ENCODE measurements at places on chromosomes 3 and 15.

DNA sequence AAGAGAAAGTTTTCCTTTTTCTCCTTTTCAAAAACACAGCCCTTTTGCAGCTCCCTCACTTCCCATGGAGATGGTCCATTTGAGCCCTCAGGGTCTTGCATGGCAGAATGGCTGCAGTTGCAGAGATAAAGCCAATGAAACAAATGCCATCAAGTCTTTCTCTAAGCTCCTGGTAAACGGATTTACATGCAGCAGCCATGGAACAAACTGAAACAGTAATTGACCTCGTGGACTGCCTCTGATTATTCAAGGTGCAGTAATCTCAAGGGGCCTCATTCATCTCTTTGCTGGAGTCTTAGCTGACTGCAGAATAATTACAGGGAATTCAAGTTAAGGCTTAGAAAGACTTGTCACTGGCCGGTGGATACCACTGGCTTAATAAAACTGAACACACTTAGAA, 125.1 kb downstream of the SQOR start:
- no peak for DNase-seq

DNA sequence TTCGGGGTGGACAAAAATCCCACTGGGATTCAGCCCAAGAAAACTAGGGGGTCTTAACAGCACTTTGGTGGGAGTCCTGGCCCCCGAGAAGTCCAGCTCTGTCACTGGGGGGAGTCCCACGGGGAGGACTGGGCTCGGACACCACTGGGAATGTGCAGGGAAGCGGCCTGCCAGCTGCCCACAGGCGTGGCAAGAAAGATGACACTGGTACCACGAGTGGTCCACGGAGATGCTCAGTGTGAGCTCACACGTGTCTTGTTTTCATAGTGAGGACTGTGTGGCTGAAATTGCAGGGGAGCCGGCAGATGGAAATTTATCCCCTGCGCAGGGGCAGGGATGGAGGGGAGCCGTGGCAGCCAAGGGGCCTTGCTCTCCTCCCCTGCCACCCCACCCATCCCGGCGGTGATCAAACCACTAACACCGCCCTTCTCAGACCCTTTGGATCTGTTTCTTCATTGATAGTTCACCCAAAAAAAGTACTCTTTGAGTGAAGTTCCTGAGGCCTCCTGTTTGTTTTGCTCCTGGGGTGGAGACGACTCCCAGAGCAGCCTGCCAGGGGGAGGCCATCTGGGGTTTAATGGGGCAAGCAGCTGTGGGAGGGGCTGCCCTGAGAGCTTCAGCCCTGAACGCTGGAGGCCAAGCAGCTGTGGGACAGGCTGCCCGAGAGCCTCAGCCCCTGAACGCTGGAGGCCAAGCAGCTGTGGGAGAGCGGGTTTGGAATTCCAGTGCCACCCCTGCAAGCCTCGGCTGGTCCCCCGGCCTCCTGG, 130.9 kb downstream of the LRRK1 start:
- no peak for DNase-seq

DNA sequence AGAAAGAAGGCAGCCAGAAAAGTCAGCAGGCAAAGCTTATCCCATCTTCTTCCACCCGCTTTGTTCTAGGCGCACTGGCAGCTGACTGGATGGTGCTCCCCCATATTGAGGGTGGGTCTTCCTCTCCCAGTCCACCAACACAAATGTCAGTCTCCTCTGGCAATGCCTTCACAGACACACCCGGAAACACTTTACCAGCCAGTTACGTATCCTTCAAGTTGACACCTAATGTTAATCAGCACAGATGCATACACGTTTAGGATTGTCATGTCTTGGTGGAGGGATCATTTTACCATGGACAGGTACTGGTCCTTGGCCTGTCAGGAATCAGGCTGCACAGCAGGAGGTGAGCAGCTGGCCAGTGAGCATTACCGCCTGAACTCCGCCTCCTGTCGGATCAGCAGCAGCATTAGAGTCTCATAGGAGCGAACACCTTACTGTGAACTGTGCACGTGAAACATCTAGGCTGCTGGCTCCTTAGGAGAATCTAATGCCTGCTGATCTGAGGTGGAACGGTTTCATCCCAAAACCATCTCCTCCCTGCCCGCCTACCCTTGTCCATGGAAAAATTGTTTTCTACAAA, 59.1 kb upstream of the PYDC2 start:
- DNase-seq = no peak

DNA sequence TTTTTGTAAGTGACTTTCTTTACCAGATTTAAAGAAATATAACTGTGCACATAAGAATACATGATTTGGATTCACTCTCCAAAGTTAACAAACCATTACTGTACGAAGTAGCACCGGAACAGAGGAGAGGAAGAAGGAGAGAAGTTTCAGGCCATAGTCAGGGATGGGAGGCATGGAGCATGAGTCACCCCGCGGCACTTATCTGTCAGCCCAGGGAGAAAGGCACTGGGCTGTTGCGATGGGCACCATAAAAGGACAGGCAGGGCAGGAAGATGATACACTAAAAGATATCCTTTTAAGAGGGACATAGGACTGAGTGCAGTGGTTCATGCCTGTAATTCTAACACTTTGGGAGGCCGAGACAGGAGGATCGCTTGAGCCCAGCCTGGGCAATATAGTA, 37.0 kb downstream of the TTC23 start:
- no peak for DNase-seq

DNA sequence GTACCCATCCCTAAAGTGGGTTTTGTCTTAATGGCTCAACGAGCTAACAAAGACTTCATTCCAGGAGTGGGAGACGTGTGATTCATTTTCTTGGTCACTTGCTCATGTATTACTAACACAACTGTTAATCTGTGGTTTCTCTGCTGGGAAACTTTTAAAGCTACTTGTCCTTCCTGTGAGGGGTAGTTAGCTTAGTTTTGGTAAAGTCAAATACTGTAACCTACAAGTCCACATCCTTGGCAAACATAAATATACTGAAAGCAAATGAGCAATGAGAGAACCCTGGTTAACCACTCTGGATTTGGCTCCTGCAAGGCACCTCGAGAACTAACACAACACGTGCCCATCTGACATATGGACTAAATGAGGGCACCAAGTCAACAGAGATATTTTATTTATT, 19.9 kb downstream of the NOX5 start:
- no peak for DNase-seq

All from activated CD8-positive, alpha-beta memory T cell treated with anti-CD3 and anti-CD28 coated beads for 4 hours (primary cell).